ENCODE measurements at places on chromosomes 3 and 15.

DNA sequence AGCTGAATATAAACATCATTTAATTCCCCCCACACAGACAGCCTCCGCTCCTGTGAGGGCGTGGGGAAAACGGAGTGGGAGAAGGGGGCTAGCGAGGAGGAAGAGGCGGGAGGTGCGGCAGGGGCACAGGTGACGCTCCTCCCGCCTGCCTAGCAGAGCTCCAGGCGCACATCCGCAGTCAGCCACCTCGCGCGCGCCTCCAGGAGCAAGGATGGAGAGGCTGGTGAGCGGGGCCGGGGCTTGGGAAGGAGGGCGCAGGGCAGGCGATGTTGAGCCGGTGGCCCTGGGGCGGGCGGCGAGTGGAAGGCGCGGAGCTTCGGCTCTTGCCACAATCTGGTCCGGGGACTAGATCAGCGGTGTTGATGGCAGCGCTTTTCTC lies at the start of gene CD200:
TSS of gene CD200 (plus strand) at position 155 of the 379 bp plus-strand sequence. CDS start at position 212, 57 bp downstream.
- peak; percentile 85 for DNase-seq

GRCh38 chr3:158110658-158111018 lies 749 bp downstream of the RSRC1 start:
- DNase-seq, result peak; percentile 54

- no peak for DNase-seq
These were observed 29.6 kb downstream of the RPL22L1 start for GRCh38 chr3:170840291-170840859.

- DNase-seq, result no peak
These were observed 15.2 kb downstream of the PLA2G4B start for GRCh38 chr15:41853831-41854230.

- DNase-seq, result no peak
These were observed 51.7 kb downstream of the SH3GL3 start for GRCh38 chr15:83498801-83499200.

GRCh38 chr15:87739081-87739480 lies 517.5 kb downstream of the NTRK3 start:
- DNase-seq, result no peak

GRCh38 chr3:73766599-73767381 lies 142.0 kb upstream of the PDZRN3 start:
- no peak for DNase-seq

DNA sequence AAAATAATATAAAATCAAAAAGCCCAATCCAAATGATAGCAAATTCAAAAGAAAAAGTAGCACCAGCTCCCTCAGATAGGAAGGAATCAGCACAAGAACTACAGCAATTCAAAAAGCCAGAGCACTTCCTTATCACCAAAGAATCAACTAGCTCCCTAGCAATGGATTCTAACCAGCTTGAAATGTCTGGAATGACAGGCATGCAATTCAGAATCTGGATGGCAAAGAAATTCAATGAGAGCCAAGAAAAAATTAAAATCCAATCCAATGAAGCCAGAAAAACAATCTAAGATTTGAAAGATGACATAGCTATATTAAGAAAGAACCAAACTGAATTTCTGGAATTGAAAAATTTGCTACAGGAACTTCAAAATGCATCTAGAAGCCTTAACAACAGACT lies 1334.4 kb upstream of the ALCAM start:
- no peak for DNase-seq

GRCh38 chr15:69013726-69014406 lies 629 bp upstream of the NOX5 start:
- DNase-seq, result no peak

DNA sequence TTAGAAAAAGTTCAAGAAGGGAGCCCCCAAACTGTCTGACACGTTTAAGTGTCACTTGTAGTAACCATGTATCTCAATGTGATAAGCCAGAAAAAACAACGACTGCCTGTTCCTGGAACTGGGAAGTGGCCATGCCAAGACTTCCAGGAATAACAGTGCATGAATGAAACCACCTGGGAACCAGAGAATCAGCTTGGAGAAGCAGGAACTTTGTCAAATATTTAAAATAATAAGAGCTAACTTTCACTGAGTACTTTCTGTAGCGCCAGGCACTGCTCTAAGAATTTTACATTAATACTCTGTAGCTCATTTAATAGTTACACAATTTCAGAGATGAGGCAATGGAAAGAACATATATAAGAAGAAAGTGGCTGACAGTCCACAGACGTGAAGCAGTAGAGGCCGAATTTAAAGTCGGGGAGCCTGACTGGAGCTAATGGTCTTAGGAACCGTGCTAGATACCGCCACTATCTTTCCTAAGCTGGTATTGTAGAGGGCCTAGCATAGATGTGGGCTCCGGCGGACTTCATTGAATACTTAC lies 876 bp downstream of the PLSCR1 start:
- peak; percentile 54 for DNase-seq

DNA sequence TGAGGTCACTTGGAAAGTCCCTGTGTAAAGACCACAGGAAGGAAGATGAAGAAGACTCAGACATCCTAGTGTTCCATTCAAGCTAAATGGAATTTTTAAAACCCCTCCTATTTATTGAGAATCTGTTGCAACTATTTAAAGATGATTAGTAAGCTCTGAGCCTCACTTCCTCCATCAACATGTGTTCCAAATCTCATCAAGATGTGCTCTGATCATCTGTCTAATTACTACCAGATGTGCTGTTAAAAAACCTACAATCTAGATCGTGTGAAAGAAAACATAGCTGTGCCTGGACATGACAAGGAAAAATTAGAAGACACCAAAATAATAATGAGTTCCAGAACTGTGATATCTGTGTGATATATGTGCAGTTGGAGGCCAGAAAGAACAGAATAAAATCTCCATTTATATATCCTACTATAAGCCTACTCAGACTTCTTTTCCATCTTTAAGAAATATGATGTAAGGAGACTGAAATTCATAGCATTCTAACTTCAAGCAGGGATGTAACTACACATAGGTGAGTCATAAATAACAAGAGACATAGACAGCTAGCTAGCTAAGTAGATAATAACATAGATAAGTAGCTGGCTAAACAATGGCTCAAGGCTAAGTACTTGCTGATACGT lies 7.8 kb downstream of the XPC start:
- no peak for DNase-seq

- no peak for DNase-seq
These were observed 54.0 kb upstream of the POLR2M start for GRCh38 chr15:57652481-57652880.

GRCh38 chr3:84125760-84126159 lies 833.0 kb upstream of the CADM2 start:
- no peak for DNase-seq

DNA sequence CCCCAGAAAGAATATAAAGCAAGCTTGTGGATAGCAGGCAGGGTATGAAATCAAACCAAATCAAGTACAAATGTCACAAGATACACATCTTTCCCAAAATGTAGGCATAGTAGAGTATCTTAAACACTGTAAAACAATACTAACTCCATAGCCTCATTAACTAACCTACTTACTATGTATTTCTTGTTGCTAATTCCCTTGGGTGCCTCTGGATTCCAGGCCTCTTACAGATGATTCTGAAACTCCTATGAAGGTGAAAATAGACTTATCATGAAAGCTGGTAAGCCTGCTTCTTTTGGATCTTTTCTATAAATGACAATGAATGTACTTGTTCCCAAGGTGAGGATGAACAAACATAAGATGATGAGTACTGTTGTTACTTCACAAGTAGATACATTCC lies 93.8 kb downstream of the FRMD5 start:
- DNase-seq, result no peak

GRCh38 chr3:67699882-67700281 lies 45.5 kb upstream of the SUCLG2 start:
- DNase-seq, result no peak

GRCh38 chr3:160106905-160107861 lies 118.0 kb upstream of the C3orf80 start:
- no peak for DNase-seq

- no peak for DNase-seq
These were observed 34.3 kb upstream of the ZBTB38 start for GRCh38 chr3:141333836-141334626.

GRCh38 chr3:52049503-52049902 lies 6.9 kb downstream of the DUSP7 start:
- DNase-seq, result no peak

- no peak for DNase-seq
These were observed 28.6 kb upstream of the CEMIP start for GRCh38 chr15:80750575-80750974.

DNA sequence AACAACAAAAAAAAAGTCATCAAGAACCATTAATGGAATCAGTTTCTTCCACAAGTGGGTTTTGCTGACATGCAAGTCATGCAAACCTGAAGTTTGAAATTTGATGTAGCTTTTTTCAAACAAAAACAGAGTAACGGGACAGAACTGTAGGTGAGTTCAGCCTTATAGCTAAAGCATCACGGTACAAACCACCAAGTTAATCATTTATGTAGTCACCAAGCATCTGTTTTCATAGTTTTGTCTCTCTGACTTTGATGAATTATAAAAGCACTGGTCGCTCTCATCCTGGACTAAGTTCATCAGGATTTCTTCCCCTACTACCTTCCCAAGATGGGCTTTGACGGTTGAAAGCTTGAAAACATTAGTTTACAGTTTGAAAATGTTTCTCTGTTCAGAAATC lies 117.0 kb upstream of the SAMMSON start:
- no peak for DNase-seq

DNA sequence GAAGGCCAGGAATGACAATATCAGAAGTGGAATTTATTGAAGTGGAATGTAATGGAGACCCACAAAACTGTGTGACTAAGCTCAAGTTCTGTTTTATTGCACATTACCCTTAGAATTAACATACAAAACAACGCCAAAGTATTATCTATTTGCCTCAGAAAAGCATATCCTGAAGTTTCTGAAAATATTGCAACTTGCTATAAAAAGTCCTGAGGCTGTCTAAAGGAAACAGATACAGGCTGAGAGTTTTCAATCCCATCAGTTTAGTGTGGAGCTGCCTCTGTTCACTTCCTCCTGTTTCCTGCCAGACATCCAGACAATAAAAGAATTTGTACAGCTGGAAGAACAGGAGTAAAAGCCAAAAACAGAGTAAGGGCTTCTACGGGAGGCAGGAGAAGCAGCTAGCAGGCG lies 108.8 kb downstream of the FBN1 start:
- DNase-seq, result no peak

DNA sequence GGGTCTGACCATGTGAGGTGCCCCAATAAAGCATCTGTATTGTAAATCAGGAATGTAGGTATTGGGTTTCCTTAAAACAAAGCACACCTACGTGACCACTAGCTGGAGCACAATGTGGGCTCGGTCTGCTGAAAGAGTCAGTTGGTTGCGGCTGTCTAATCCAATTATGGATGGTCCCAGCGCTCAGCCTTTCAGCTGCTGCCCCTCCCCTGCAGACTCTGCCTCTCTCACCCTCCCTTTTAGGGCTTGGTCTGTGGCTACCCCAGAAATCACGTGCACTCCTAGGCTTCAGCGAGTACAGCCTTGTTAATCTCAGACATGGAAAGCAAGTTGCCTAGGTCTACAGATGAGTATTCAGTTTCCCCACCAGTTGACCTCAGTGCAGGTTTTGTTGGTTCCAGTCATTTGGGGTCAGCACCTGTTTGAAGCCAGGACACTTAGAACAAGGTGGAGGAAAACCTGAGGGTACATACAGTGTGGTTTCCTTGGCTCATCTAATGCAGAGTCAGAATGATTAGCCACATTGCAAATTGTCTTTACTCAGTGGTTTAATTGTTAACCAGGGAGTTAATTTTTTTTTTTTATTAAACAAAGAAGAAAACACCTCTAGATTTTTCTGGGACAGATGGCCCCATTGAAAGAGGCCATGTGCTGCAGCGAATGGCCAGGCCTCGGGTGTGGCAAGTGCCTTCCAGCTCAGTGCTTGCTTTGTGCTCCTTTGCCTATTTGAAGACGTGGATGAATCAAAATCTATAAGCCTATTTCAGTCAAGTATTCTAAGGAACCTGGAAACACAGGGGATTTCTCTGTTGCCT lies 137.7 kb downstream of the IGF1R start:
- DNase-seq, result no peak

DNA sequence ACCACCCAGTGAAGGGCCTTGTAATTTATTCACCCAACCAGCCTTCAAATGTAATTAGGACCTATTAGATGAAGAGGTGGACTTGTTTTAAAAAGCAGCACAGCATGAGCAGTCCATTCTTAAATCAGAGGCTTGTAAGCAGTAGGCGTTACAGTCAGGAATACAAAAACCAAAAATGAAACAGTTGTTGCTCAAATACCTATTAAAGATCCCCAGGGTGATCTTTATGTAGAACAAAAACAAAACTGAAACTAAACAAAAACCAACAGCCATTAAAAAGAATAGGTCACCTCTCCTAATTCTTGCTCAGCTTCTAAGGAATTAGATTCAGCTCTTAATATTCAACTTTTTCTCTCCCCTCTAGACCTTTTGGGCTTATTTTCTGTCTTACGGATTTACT lies 104.9 kb upstream of the ST8SIA2 start:
- DNase-seq, result no peak

DNA sequence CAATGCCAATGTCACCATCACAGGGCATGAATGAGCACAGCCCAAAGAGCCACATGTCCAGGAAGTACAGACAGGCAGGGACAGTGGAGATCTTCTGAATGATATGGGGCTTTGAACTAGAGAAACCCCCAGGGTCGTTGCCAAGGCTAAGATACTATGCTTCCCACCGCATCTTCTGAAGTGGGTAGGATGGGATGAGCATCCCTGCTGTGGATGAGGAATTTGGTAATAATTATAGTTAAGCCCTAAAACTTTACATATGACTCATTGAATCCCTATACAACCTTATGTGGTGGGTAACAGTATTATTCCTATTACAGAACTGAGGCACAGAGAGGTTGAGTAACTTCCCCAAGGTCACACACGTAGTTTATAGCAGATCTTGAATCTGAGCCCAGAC lies 44.2 kb downstream of the WNT5A start:
- no peak for DNase-seq

- no peak for DNase-seq
These were observed 4.7 kb downstream of the BHLHE40 start for GRCh38 chr3:4983739-4984510.

- DNase-seq, result no peak
These were observed 2.2 kb upstream of the B3GALNT1 start for GRCh38 chr3:161107311-161107710.

- no peak for DNase-seq
These were observed 23.0 kb upstream of the CLDN1 start for GRCh38 chr3:190345027-190345821.

DNA sequence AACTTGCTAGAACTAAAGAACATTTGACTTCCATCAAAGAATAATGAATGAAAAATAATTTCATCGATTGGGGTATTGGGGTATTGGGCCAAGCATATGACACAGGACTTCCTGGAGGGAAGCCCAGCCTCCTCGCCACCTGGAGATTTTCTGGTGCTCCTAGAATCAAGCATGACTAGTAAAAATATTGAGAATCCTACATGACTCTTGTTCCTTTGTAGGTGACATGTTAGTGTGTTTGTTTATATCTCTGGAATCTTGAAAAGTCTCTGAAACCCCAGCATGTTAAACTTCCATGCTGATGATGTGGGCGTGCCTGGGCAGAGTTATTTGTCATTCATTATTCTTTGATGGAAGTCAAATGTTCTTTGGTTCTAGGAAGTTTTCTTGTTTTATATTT lies 90.1 kb upstream of the EPHB3 start:
- no peak for DNase-seq

DNA sequence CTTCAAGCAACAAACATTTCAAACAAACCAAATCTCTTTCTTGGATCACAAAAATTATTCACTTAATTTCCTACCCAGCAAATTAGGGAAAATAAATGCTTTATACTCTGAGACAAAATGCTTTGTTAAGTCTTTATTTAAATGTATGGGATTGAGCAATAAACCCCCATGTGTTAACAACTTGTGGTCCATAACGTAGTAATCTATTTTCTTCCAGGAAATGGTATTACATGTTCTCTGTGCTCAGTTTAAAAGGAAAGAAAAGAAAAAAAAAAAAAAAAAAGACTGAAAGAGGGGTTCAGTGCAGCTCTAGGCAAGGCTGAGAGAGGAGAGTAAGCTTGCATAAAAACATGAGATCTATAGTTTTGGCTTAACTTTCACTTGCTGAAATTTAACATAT lies 102.3 kb downstream of the PIK3CB start:
- DNase-seq, result no peak
